ENCODE measurements at places on chromosomes 5 and 9. TPM values are rescaled to one million over a fixed set of nuclear protein-coding genes. Genes with fewer than 3 reads are reported as not detected.

- no peaks in the 10 kb centered on the region for H3K36me3 ChIP-seq
- peak overlapping the region; percentile 64 for H3K4me3 ChIP-seq
- H3K27ac ChIP-seq, result no peak overlapping the region
Observed at GRCh38 chr5:139272471-139273321, 20.8 kb upstream of the MATR3 start.

- H3K4me3 ChIP-seq, result no peak overlapping the region
- no peaks in the 10 kb centered on the region for H3K36me3 ChIP-seq
- DNase-seq, result no peak
- H3K27me3 ChIP-seq, result no peaks in the 10 kb centered on the region
- H3K4me1 ChIP-seq, result peaks cover 10% of the 10 kb centered on the region
Observed at GRCh38 chr9:77901771-77902170, 129.8 kb downstream of the GNAQ start.

The ERP44 gene
- total RNA-seq, result 27.0 TPM

The SGCD gene
- 7.5 TPM for total RNA-seq

DNA sequence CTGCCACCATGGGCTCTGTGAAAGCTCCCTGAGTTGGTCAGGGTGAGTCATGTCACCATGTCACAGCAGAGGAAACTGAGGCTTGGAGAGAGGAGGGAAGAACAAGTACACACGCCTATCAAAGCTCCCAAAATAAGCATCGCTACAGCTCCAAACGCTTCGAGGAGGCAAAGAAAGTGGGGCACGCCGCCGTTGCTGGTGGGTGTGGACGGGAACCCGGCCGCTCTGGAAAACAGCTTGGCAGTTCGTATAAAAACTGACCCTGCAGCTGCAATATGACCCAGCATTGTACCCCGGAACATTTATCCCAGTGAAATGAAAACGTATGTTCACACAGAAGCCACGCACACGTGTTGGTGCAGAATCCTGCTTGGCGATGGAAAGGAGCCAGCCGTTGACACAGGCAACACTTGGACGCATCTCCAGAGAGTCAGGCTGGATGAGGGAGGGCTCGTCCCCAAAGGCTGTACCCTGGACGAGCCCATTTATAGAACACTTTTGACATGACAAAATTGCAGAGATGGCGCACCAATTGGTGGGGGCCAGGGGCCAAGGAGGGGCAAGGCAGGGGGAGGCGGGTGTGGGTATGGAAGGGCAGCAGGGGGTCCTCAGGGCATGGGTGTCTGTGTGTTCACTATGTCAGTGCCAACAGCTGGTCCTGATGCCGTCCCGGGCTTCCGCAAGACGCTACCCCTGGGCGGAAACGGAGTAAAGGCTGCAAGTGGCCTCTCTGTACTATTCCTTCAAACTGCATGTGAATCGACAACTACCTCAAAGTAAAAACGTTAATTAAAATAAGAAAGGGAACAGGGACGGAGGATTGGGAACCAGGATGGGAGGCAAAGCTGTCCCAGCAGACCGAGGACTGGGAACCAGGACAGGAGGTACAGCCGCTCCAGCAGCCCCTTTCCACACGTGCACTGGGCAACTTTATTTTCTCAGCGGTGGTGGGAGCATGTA lies 173.0 kb downstream of the OLFM1 start:
- H3K4me1 ChIP-seq, result no peaks in the 10 kb centered on the region
- H3K27ac ChIP-seq, result no peak overlapping the region
- H3K27me3 ChIP-seq, result no peaks in the 10 kb centered on the region

DNA sequence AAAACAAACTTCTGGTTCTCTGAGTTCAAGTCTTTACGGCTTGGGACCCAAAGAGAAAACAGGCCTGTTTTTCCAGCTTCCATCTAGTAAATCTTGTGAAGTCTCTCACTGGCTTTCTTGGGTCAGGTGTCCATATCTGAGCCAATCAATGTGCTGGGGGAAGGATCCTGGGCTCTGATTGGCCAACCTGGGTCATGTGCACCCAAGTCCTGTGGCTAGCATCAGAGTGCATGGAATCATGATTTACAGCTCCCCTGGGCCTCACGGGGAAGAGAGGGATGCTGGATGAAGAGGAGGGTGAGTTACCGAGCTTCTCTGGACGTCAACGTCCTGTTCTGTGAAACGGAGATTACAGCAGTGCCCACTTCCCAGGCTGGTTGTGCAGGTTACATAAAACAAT lies 19.4 kb downstream of the CXCL14 start:
- no peak overlapping the region for H3K27ac ChIP-seq
- H3K36me3 ChIP-seq, result no peaks in the 10 kb centered on the region
- H3K27me3 ChIP-seq, result peaks cover 50% of the 10 kb centered on the region

DNA sequence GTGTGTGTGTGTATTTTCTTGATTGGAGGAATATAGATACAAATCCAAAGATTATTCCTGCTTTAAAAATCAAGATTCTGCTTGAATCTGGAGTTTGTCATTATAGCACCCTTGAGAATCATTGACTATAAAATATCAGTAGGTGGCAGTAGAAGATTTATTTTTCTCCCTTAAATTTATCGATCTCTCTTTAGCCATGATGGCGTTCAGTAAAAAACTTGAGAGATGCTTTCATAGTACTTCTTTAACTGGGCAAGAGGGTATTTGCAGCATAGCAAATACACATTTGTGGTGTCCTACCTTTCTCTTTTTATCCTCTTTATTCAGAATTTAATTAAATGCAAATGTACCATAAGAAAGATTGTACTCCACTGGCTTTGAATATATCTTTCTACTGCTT lies 307.7 kb downstream of the ADGRV1 start:
- DNase-seq, result no peak
- no peak overlapping the region for H3K4me3 ChIP-seq
- H3K27ac ChIP-seq, result no peak overlapping the region
- H3K4me1 ChIP-seq, result peaks cover 11% of the 10 kb centered on the region
- H3K27me3 ChIP-seq, result no peaks in the 10 kb centered on the region

- peaks cover 26% of the 10 kb centered on the region for H3K27me3 ChIP-seq
- no peak overlapping the region for H3K4me3 ChIP-seq
- DNase-seq, result no peak
Observed at GRCh38 chr5:73330613-73331012, 118.0 kb downstream of the FOXD1 start.

DNA sequence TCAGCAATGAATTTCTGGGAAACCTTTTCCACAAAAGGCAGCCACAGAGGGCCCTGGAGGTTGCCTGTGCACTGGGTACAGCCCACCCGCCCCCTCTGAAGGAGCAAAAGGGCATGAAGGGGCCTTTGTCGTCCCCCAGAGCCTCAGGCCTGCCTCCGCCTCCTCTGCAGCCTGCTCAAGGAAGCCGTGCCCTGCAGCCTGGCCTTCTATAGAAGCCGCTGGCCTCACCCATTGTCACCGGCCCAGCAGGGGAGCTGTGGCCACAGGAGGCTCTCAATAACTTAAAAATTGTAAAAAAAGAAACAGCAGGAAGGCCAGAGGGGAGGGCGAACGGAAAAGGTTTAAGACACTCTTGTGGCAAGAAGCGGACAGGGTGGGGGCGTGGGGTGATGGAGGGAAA lies 213.3 kb downstream of the IRX2 start:
- H3K4me1 ChIP-seq, result no peaks in the 10 kb centered on the region
- no peak overlapping the region for H3K27ac ChIP-seq
- no peaks in the 10 kb centered on the region for H3K27me3 ChIP-seq
- DNase-seq, result no peak
- H3K36me3 ChIP-seq, result no peaks in the 10 kb centered on the region

GRCh38 chr9:2675834-2676233 lies 41.5 kb upstream of the KCNV2 start:
- no peak overlapping the region for H3K27ac ChIP-seq
- H3K36me3 ChIP-seq, result no peaks in the 10 kb centered on the region
- H3K4me1 ChIP-seq, result no peaks in the 10 kb centered on the region
- DNase-seq, result no peak

All from upper lobe of right lung (tissue), 1 donor.